ENCODE measurements at places on chromosomes 1 and 21. TPM values are rescaled to one million over a fixed set of nuclear protein-coding genes. Genes with fewer than 3 reads are reported as not detected.

GRCh38 chr1:208569181-208569580 lies 325.0 kb upstream of the PLXNA2 start:
- peak; percentile 4 for DNase-seq

DNA sequence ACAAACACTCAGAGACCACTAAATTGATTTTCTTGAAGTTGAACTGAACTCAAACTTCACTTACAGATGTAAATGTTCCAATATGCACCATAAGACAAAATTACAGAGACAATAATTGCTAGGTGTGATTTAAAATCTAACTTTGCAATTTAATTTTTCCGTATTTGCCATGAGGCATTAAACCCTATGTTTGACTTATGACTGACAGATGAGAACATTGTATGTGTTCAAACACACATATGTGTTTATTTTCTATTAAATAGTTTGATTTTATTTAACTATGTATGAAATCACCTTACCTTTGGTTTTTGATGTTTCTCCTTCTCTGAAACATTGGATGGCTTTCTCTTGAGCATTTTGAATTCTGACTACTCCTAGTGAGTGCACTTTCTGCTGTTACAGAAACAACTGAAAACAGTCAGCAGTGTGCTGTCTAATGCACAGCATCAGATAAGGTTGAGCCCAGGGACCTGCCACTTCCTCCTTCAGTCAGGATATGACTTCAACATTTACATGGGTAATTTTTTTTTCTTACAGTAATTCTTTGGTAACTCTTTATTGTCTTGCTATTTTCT lies at the start of gene SAMSN1:
SAMSN1 (minus strand) TSS at position 410 of the 575 bp plus-strand sequence; CDS start at position 356, 54 bp downstream.
- no peak for DNase-seq

GRCh38 chr1:11623702-11624101 lies 30.5 kb downstream of the FBXO2 start:
- no peak for DNase-seq

- DNase-seq: peak; percentile 43
These were observed 468.7 kb upstream of the B3GALT2 start for GRCh38 chr1:193654951-193655735.

DNA sequence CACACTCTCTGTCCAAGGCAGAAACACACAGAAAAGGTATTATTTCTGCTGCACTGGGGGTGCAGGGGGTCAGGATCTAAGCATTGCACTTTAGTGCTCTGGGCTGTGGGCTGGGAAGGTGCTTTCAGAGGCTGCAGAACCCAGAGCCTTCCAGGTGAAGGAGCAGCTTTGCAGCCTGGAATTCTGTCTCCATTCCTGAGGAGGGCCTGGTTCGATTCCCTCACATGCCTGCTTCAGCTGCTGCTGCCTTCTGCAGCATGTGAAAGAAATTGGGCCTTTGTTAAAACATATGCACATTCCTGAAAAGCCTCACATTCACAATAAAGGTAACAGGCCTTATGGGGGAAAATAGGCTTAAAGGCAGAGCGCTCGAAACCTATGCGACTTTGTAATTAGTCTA lies 35.9 kb downstream of the VTCN1 start:
- DNase-seq: no peak

- DNase-seq: no peak
These were observed 7.5 kb downstream of the ZNF692 start for GRCh38 chr1:248851390-248851789.

GRCh38 chr1:105678334-105678733 lies 1378.1 kb upstream of the PRMT6 start:
- DNase-seq: no peak

- DNase-seq: no peak
These were observed 760 bp upstream of the GJC2 start for GRCh38 chr1:228148935-228149405.

- no peak for DNase-seq
These were observed 72.4 kb upstream of the IFNAR2 start for GRCh38 chr21:33157303-33157702.

GRCh38 chr21:41957991-41958766 lies 4.4 kb upstream of the C2CD2 start:
- peak; percentile 97 for DNase-seq

DNA sequence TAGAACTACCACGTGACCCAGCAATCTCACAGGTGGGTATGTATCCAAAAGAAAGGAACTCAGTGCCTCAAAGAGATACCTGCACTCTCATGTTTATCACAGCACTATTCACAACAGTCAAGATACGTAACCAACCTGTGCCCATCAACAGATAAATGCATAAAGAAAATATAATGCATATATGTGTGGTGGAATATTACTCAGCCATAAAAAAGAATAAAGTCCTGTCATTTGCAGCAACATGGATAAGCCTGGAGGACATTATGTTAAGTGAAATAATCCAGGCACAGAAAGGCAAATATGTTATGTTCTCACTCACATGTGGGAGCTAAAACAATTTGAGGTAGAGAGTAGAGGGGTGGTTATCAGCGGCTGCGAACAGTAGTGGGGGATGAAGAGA lies 413.8 kb downstream of the SMYD3 start:
- no peak for DNase-seq

DNA sequence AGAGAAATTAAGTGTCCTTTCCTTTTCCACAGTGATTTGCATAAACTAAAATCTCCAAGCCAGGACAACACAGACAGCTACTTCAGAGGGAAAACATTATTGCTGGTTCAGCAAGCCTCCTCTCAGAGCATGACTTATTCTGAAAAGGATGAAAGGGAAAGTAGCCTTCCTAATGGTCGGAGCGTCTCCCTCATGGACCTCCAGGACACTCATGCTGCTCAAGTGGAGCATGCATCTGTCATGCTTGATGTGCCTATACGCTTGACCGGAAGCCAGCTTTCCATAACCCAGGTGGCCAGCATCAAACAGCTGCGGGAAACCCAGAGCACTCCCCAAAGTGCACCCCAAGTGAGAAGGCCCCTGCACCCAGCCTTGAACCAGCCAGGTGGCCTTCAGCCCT lies 39.1 kb downstream of the CLEC20A start:
- DNase-seq: no peak

GRCh38 chr1:24409535-24409934 lies 4.0 kb downstream of the STPG1 start:
- DNase-seq: peak; percentile 71

GRCh38 chr1:155967341-155968050 lies 10.9 kb downstream of the ARHGEF2 start:
- no peak for DNase-seq

- DNase-seq: no peak
These were observed 348.7 kb downstream of the RWDD3 start for GRCh38 chr1:95582746-95583145.

- no peak for DNase-seq
These were observed 154.9 kb upstream of the GREM2 start for GRCh38 chr1:240766831-240767230.

GRCh38 chr21:42403611-42404231 lies at the start of gene UBASH3A:
TSS of gene UBASH3A (plus strand) at chr21:42403902. CDS start at chr21:42403946, 44 bp downstream.
- DNase-seq: no peak

- peak; percentile 33 for DNase-seq
These were observed 53.4 kb downstream of the WLS start for GRCh38 chr1:68178821-68179490.

DNA sequence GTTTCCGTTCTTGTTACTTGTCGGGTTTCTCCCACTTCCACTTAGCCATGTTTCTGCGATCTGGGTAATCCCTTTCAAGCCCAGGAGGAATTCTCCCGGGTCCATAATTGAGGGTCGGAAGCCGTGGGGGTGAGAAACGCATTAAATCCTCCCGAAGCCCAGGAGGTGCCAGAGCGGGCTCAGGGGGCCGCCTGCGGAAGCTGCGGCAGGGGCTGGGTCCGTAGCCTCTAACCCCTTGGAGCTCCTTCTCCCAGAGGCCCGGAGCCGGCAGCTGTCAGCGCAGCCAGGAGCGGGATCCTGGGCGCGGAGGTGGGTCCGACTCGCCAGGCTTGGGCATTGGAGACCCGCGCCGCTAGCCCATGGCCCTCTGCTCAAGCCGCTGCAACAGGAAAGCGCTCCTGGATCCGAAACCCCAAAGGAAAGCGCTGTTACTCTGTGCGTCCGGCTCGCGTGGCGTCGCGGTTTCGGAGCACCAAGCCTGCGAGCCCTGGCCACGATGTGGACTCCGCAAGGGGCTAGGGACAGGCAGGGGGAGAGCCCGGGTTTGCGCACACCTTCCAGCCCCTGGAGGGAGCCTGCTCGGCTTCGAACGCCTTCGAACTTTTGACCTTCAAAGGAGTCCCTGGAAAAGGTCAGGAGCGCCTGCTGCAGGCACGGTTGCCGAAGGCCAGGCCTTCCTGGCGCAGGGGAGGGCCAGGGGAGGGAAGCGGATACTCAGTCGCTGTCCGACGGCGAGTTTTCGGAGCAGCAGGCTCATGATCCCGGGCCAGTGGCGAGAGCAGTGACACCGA lies 1.7 kb upstream of the SIM2 start:
- no peak for DNase-seq

GRCh38 chr1:219099307-219099706 lies 74.4 kb upstream of the LYPLAL1 start:
- DNase-seq: no peak

GRCh38 chr1:230743899-230744298 lies 3.3 kb upstream of the CAPN9 start:
- no peak for DNase-seq

DNA sequence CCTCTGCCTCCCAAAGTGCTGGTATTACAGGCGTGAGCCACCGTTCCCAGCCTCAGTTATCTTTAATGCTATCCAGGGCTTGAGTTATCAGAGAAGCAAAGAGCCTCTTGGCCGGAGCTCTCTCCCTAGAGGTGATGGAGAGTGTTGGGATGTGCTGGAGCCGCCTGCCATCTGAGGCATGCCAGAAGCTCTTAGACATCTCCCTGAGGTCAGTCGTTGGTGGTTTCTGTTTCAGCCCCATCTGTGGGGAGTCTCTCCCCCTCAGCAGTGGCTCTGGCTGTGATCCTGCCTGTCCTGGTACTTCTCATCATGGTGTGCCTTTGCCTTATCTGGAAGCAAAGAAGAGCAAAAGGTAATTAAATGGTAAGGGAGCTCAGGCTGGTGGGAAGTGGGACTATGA lies 11.6 kb upstream of the ZNF691 start:
- no peak for DNase-seq

- DNase-seq: peak; percentile 66
These were observed at the start of gene EVA1C for GRCh38 chr21:32412162-32413014. TSS of gene EVA1C (plus strand) at chr21:32412706. CDS start at chr21:32412854, 148 bp downstream.

DNA sequence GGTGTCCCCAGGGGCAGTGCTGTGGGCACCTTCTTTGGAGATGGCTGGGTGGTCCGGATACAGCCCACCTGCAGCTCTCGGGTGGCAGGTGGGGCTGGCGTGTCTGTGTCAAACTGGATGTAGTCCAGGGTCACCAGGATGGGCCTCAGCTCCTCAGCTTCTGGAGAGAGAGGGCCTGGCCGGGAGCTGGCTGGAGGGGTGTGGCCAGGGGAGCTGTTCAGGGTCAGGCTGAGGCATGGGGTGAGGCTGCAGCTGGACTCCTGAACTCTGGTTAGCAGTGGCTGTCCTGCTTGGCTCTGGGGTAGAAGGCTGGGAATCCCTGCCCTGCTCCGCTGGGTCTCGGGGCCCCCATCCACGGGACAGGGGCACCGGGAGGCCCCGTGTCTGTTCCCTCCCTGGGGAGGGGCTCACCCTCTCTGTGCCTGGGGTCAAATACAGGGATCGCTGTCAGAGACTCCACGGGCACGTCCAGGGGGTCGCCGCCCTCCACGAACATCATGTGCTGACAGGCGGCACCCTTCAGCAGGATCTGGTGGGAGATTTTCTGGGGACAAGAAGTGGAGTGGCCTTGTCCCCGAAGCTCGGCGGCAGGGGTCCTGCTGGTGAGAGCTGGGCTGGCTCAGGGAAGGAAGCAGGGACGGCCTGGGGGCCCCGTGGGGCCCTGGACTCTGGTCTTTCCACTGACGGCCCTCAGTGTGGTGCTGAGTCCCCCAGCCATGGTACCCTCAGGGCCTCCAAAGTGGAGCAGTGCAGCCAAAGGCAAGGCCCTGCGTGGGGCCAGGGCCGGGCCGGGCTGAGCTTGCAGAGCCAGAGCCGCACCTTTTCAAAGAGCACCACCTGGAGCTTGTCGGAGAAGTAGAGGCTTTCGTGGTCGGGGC lies 4.1 kb upstream of the TMEM52 start:
- no peak for DNase-seq

DNA sequence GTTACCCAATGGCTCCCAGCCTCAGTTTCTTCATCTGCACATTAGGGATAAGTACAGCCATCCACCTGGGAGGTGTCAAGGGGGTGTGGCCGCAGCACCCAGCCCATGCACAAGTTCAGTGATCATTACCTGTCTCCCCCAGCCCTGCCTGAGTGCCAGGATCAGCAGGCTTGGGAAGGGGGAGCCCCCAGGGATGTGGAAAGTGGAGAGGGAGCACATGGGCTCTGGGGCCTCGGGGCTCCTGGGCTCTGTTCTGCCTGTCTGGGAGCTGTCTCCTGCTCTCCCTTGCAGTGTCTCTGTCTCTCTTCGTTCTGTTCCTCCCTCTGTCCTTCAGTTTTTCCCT lies 10.8 kb upstream of the PADI1 start:
- DNase-seq: no peak

DNA sequence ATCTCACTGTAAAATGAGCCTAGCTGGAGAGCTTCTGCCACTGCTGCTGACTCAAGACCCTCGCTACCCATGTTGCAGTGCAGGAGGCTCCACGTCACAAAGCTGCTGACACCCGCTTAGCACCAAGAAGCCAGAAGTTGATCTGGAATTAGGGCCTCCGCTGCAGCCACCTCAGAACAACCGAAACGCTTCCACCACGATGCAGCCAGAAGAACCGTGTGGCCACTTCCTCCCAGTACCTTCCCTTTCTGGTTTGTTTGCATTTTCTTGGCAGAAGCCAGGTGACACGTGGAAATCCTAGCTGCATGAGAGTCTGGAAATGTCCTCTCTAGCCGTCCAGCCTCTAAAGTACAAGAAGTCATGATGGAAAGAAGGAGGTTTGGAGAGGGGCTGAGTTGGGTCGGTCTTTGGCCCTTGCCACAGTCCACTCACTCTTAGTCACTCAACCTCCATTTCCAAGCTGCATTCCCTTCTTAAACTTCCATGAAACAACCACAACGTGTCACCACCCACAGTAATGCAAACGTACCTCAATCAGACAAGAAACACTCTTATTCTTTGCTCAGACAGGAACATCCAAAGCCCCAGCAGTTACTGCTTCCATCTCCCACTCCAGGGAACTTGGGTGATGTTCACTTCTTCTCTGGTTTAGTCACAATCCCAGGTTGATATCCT lies 10.0 kb upstream of the CDA start:
- peak; percentile 57 for DNase-seq

DNA sequence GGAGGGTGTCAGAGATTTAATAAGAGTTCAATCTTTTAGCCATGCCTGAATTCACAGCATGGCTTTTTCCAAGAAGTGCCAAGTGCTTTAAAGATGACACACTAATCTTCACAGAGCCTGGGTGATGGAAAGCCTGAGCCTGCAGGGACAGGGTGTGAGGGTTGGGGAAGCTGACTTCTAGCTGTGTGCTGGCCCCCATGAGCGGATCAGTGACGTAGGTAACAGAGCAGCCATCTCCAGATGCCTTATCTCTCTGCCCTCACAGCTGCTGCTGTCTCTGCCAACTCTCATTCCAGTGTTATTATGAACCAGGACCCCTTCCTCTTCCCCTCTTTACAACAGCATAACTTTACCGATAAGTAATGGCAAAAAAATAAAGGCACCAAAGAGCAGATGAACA lies 30.6 kb downstream of the FAM78B start:
- peak; percentile 20 for DNase-seq

CLEC20A gene
- total RNA-seq: not detected

FCRL3 gene
- not detected for total RNA-seq

DNASE2B gene
- total RNA-seq: not detected

ARHGAP30 gene
- total RNA-seq: not detected

SMCP gene
- total RNA-seq: not detected

HMCN1 gene
- 5.5 TPM for total RNA-seq

MCOLN3 gene
- 2.1 TPM for total RNA-seq
